ENCODE measurements at places on chromosomes 6 and 20. TPM values are rescaled to one million over a fixed set of nuclear protein-coding genes. Genes with fewer than 3 reads are reported as not detected.

The CAGE1 gene
- not detected for total RNA-seq

GRCh38 chr20:10696650-10697049 lies 22.9 kb upstream of the JAG1 start:
- no peak for DNase-seq

DNA sequence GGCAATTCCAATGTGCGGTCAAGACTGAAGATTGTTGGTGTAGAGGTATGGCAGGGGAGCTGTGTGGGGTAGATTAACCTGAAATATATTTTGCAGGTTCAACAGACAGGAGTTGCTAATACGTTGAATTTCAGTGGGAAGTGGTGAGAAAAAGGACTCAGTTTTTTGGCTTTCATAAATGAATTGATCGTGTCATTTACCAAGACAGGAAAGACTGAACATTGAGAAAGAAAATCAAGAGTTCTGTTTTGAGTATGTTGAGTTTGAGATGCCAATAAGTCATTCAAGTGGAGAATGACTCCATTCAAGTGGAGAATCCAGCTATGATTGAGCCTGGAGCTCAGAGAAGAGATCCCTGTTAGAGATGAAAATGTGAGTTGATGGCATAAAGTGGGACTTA lies 31.1 kb downstream of the NFYA start:
- no peak for DNase-seq

DNA sequence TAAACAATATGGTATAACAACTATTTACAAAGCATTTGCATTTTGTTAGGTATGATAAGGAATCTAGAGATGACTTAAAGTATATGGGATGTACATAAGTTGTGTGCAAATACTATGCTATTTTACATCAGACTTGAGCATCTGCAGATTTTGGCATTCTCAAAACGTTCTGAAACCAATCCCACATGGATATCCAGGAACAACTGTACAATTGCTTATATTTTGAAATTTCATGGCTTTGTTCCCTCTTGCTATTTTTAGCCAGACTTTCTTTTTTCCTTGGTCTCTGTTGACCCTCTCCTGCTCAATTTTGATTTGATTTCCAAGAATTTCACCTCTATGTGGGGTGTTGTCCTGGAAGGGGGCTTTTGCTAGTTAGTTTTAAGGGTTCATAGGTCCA lies 32.9 kb upstream of the UST start:
- no peak for DNase-seq
